ENCODE measurements at places on chromosomes 2 and 18.

DNA sequence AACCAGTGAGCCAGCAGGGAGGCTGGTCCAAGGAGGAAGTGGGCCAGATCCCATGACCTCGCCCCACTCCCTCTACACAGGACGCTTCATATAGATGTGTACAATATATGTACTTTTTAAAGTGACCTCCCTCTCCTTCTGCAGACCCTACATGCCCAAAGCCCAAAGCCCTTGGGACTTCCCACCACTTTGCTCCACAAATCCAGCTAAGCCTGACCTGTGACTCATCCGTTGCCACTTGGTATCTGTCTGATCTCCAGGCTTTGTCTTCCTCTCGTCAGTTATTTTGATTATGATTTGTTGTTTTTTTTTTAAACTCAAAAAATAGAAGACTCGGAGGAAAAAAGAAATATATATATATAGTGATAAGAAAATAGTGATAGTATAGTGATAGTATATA lies 470.8 kb downstream of the KCNJ3 start:
- DNase-seq: no peak

DNA sequence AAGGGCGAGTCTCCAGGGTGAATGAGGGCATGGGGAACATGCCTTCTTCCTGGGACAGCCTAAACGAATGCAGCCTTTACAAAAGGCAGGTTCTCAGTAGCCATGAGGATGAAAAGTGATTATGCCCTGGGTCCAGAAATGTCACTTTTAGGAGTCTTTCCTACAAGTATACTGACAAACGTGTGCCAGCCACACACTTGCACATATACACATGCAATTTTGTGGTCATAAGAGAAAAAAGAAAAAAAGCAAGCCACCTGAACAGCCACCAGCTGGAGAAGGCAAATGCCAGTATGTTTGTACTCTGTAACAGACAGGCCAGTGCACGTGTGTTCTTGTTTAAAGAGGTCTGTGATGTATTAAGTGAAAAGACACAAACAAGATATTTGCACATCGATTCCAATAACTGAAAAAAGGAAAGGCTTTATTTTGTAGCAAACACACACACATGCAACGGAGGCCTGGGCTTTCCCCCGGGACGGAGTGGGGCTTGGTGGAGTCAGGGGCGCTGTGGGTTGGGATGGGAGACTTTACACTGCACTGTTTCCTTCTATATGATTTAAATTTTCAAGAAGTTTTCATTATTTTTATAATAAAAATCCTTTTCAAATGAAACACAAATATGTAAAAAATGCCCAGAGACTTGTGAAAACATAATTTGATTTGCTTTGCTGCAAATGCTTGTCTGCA lies 108.4 kb downstream of the FAM210A start:
- no peak for DNase-seq

- DNase-seq: peak; percentile 84
Measured at GRCh38 chr2:216034065-216034464, 20.7 kb upstream of the MREG start.

GRCh38 chr2:105488285-105488684 lies 89.4 kb upstream of the FHL2 start:
- DNase-seq: no peak

GRCh38 chr2:27922842-27923241 lies 32.3 kb downstream of the BABAM2 start:
- no peak for DNase-seq

DNA sequence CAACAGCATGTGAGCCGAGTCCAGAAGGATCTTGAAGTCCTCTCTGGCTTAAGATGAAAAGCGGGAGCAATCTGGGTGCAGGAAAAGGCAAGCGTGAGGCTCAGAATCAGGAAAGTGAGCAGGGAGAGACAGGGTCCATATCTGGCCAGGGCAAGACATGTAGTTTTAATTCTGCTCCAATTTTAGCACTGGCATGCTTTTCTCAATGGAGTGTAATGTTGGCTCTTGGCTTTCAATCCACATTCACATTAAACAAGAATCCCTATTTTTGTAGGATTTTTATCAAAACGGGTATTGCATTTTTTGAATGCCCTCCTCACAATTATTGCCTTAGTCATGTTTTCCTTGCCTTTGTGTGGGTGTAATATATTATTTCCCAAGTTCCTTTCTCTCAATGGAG lies 6.0 kb downstream of the SPATA3 start:
- no peak for DNase-seq

DNA sequence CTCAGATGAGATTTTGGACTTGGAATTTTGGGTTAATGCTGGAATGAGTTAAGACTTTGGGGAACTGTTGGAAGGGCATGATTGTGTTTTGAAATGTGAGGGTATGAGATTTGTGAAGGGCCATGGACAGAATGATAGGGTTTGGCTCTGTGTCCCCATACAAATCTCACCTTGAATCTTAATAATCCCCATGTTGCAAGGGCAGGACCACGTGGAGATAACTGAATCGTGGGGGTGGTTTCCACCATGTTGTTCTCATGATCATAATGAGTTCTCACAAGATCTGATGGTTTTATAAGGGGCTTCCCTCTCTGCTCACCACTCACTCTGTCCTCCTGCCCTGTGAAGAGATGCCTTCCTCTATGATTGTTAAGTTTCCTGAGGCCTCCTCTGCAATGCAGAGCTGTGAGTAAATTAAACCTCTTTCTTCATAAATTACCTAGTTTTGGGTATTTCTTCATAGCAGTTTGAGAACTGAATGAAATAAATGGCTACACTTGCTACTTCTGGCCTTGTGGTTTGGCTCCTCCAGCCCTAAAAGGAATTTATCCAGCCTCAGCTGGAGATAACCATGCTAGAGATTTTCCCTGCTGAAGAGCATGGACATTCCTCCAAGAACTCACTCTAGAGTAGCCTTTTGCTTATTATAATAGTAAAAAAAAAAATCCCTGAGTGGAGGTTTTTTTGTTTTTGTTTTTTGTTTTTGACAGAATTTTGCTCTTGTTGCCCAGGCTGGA lies 144.3 kb upstream of the TFPI start:
- DNase-seq: no peak

DNA sequence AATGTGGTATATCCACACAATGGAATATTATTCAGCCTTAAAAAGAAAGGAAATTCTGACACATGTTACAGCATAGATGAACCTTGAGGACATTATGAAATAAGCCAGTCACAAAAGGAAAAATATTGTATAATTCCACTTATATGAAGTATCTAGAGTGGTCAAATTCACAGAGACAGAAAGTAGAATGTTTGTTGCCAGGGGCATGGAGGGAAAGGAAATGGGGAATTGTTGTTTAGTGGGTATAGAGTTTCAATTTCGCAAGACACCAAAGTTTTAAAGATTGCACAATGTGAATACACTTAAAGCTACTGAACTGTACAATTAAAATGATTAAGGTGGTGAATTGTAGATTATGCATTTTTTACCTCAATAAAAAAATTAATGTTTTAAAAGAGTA lies 92.9 kb downstream of the TXNL1 start:
- peak; percentile 6 for DNase-seq

GRCh38 chr2:7567646-7568045 lies 650.4 kb downstream of the RNF144A start:
- no peak for DNase-seq

- peak; percentile 83 for DNase-seq
Measured at GRCh38 chr2:105287692-105288091, 41.8 kb downstream of the TGFBRAP1 start.

GRCh38 chr2:235766278-235766677 lies 272.4 kb downstream of the AGAP1 start:
- DNase-seq: peak; percentile 82

- DNase-seq: no peak
Measured at GRCh38 chr2:19747310-19748072, 154.3 kb downstream of the TTC32 start.

- no peak for DNase-seq
Measured at GRCh38 chr2:151978709-151979108, 120.1 kb downstream of the CACNB4 start.

DNA sequence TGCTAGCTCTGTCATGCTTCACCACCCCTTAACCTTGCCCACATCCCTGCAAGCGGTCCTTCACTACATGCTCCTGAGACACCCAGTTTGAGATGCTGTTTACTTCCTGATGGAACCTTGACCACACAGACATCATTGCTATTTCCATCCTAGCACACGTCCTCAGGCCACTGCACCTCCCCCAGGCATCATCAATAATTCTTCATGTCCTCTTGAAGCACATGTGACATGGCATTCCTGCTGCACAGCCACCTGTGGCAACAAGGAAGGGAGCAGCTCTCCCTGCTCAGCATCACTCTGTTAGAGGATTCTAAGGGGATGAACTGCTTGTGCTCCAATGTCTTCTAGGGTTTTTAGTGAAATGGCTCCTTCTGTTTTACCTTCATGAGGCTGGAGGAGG lies 26.1 kb upstream of the ST3GAL5 start:
- DNase-seq: no peak

GRCh38 chr18:22026889-22027288 lies 142.5 kb upstream of the GATA6 start:
- no peak for DNase-seq

- DNase-seq: no peak
Measured at GRCh38 chr2:216405588-216405987, 6.7 kb upstream of the SMARCAL1 start.

DNA sequence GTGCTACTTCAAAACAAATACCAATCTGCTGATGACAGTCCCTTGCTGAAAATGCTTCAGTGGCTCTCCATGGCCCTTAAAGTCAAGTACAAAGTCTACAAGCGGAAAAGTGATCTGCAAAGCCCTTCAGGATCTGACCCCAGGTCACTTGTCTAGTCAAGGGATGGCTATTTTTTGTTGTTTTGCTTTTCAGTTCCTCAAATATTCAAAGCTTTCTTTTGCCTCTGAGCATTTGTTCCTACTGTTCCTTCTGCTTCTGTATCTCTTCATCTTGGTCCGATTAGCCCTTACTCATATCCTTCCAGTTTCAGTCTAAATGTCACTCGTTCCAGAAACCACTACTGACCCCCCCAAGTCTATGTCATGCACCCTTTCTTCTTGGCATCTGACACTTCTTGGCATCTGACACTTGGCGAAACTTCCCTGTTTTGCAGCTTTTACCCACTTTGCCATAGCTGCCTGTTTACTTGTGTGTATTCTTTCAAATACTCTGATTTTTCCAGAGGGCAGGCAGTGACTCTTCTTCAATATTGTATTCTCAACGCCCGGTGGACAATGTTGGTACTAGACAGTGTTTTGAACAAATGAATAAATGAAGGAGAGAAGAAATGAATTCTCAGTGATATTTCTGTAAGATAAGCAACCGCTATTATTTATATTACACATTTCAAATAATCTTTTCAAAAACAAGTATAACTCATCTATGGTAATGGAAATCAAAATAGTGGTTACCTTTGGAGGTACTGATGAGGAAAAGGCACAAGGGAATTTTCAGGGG lies 175.9 kb upstream of the FN1 start:
- no peak for DNase-seq

GRCh38 chr2:186690786-186691185 lies 3.1 kb upstream of the FAM171B start:
- DNase-seq: peak; percentile 33

- DNase-seq: no peak
Measured at GRCh38 chr18:21452276-21452780, 148.2 kb downstream of the ESCO1 start.

- no peak for DNase-seq
Measured at GRCh38 chr2:99450199-99450598, 39.6 kb downstream of the REV1 start.

- peak; percentile 72 for DNase-seq
Measured at GRCh38 chr2:156452971-156453370, 16.8 kb downstream of the GPD2 start.

- DNase-seq: no peak
Measured at GRCh38 chr2:7649461-7650228, 732.4 kb downstream of the RNF144A start.

- peak; percentile 74 for DNase-seq
Measured at GRCh38 chr2:63050334-63051041, at the start of gene OTX1. OTX1 (plus strand) TSS chr2:63050830; CDS start chr2:63052991, 2,161 bp downstream.

DNA sequence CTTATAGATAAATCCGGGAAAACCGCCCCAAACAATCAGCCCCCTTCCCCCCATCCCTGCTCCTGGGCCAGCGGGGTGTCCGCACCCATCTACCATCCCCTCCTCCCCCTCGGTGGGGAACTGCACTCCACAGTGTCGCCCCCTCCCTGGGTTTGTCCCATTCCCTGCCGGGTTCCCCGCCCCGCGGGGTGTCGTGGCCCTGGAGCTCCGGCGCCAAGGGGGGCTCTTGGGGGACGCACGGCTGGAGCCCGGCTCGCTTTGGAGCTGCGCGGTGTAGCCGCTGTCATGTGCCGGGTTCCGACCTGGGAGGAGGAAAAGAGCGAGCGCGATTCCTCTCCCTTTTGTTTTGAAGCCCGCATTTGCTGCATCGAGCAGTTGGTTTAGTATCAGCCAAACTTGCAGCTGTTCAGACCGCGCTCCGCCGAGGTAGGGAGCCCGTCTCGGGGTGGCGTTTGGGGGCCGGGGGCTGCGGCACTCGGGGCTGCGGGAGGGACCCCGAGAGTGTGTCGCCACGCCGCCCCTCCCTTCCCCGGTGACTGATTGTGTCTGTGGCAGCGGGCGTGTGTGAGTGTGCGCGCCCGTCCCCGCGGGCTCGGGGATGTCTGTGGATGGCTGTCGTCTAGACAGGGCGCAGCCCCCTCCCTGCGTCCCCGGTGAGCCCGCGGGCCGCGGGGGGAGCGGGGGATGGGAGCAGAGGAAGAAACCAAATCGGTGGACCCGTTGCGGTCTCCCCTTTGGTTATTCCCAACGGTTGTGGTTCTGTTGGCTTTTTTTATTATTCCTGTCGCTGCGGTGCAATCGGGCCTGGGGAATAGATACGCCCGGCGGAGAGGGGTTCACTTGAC lies 797 bp downstream of the CTIF start:
- DNase-seq: peak; percentile 65

- DNase-seq: peak; percentile 30
Measured at GRCh38 chr2:67322353-67323001, 74.7 kb upstream of the ETAA1 start.

- DNase-seq: no peak
Measured at GRCh38 chr2:130776550-130776949, 21.2 kb downstream of the AMER3 start.

GRCh38 chr2:208101716-208102631 lies 22.4 kb downstream of the CRYGD start:
- DNase-seq: peak; percentile 58

GRCh38 chr18:48806551-48807261 lies 144.1 kb downstream of the SMAD7 start:
- DNase-seq: no peak

GRCh38 chr2:5834501-5834900 lies 142.3 kb downstream of the SOX11 start:
- DNase-seq: no peak
